ENCODE measurements at places on chromosomes 7 and 10.

DNA sequence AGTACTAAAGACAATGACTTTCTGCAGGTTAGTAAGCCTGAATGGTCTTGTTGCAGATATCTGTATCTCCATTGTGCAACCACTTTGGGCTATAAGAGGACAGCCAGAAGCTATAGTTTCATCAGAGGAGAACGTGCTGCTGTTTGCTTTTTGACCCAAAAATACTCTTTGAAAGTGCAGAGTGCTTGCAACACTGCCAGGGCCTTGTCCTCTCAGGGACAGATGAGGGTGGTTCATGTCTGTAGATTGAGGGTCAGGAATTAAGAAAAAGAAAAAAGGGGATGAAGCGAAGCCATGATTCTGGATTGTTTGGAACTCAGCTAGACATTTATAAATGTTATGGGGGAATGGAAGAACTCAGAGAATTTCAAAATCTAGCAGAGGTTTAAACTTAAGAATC, 212.5 kb downstream of the SEC23IP start:
- DNase-seq = no peak

GRCh38 chr7:140067052-140067451, 4.3 kb upstream of the PARP12 start:
- DNase-seq = no peak

DNA sequence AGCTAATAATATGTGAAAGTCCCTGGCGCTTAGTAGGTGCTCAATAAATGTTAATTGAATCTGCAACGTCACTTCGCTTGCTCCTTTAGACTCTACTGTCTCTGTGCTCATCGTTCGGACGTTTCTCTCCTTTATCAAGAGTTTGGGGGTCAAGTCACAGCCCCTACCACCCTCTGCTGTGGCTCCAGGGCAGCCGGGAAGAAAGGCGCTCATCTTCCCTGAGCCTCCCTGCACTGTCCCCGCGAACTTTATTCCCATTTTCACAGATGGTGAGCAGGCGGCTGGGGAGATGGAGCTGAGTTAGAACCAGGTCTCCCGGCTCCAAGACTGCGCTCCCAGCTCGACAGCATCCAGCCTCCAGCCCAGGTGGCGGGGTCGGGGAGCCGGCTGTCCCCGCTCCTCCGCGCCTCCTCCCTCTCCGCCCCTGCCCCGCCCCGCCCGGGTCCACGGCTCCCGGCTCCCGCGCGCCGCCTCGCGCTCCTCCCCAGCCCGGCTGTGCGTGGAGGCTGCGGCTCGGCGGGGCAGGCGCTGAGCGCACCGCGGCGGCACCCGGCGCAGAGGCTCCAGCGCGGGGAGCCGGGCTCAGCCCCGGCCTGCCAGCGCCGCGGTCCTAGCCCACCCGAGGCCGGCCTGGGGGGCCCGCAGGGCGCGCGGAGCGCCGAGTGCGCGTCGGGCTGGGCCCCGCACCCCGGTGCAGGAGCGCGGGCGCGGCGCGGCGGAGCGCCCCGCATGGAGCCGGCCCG, at the start of gene CLEC2L:
Gene CLEC2L, plus strand, starts transcription at position 487 of the 743 bp plus-strand sequence. Its CDS starts 243 bp downstream, at position 730.
- no peak for DNase-seq

GRCh38 chr10:26506736-26507135, 68.6 kb downstream of the APBB1IP start:
- no peak for DNase-seq

GRCh38 chr7:66920256-66920655, 769 bp upstream of the TMEM248 start:
- no peak for DNase-seq

All from stimulated activated CD8-positive, alpha-beta memory T cell treated with anti-CD3 and anti-CD28 coated beads, Interleukin-7, amount 100 ng/mL, for 1 hour (primary cell).